Large intestine (tissue), 12 donors: ENCODE measurements at places on chromosomes 3 and 15. TPM values are rescaled to one million over a fixed set of nuclear protein-coding genes. Genes with fewer than 3 reads are reported as not detected.

Gene MESP2
- polyA plus RNA-seq, result 0.30 TPM

- no peaks in the 10 kb centered on the region for H3K27me3 ChIP-seq
- no peak for DNase-seq
- H3K27ac ChIP-seq, result peak overlapping the region; percentile 19
- H3K36me3 ChIP-seq, result no peaks in the 10 kb centered on the region
- peaks cover 20% of the 10 kb centered on the region for H3K4me1 ChIP-seq
- no peak overlapping the region for H3K4me3 ChIP-seq
Measured at GRCh38 chr15:77508541-77509243, 88.0 kb downstream of the HMG20A start.

DNA sequence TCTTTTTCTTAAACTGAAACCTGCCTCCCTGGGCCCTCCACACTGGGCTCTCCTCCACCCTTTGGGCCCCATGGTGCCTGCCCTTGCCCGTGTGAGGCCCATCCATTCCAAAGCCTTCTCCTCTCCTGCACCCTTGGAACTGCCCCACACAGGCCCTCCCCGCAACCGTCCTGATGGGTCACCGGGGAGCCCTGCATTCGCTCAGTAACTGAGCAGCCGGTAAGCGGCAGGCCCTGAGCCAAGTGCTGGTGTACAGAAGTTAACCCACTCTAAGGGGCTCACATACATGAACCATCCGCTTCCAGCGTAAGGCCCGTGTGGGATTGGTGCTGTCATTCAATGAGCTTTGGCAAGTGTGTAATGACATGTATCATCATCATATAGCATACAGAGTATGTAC is 5.4 kb upstream of the LRRC15 start:
- H3K4me1 ChIP-seq, result no peaks in the 10 kb centered on the region
- DNase-seq, result no peak
- no peak overlapping the region for H3K27ac ChIP-seq
- H3K36me3 ChIP-seq, result no peaks in the 10 kb centered on the region

DNA sequence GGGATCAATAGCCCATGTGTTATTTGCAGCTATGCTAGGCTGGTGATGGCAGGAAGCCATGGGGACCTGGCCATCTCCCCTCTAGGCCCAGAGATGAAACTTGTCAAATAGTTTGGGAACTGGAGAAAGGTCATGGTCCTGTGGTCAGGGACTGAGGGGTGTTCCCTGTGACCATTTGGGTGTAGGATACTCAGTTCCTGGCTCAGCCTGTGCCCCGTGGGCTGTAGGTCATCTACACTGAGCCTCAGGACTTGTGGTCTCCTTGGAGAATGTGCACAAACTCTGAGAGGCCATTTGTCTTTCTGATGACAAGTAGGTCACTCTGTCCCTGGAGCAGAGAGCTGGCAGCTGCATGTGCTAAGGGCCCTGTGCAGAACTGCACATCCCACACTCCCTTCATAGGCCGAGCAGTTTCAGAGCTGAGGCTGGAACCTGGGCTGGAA is 17.5 kb downstream of the GASK1A start:
- H3K4me1 ChIP-seq, result no peaks in the 10 kb centered on the region
- H3K36me3 ChIP-seq, result no peaks in the 10 kb centered on the region
- H3K27me3 ChIP-seq, result no peaks in the 10 kb centered on the region
- no peak overlapping the region for H3K27ac ChIP-seq
- DNase-seq, result no peak

GRCh38 chr3:77262361-77262760 is 222.5 kb downstream of the ROBO2 start:
- DNase-seq, result no peak
- H3K36me3 ChIP-seq, result no peaks in the 10 kb centered on the region
- no peak overlapping the region for H3K27ac ChIP-seq
- no peaks in the 10 kb centered on the region for H3K27me3 ChIP-seq
- H3K4me3 ChIP-seq, result no peak overlapping the region

GRCh38 chr15:92033314-92033713 is 179.8 kb downstream of the SLCO3A1 start:
- H3K4me1 ChIP-seq, result peaks cover 2% of the 10 kb centered on the region
- no peak for DNase-seq
- H3K27me3 ChIP-seq, result peaks cover 10% of the 10 kb centered on the region
- no peaks in the 10 kb centered on the region for H3K36me3 ChIP-seq

GRCh38 chr3:112376992-112377391 is 44.0 kb downstream of the CD200 start:
- DNase-seq, result no peak
- no peaks in the 10 kb centered on the region for H3K36me3 ChIP-seq
- peaks cover 9% of the 10 kb centered on the region for H3K4me1 ChIP-seq
- H3K27ac ChIP-seq, result no peak overlapping the region
- H3K4me3 ChIP-seq, result no peak overlapping the region
